HS-27A (cell line): ENCODE measurements at places on chromosomes 4 and X.

DNA sequence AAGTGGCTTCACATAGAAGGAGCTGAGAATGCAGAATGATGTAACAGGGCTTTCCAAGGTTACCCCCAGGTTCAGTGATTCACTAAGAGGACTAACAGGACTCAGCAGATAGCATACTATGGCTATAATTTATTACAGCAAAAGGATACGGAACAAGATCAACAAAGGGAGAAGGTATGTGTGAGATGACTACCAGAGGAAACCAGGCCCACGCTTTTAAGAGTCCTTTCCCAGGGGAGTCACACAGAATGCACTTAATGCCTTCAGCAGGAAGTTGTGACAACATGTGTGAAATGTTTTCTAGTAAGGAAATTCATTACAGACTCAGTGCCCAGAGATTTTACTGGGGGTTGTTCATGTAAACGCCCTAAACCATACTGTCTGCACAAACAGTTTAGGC, 373.6 kb upstream of the MAGEB2 start:
- no peak for DNase-seq

DNA sequence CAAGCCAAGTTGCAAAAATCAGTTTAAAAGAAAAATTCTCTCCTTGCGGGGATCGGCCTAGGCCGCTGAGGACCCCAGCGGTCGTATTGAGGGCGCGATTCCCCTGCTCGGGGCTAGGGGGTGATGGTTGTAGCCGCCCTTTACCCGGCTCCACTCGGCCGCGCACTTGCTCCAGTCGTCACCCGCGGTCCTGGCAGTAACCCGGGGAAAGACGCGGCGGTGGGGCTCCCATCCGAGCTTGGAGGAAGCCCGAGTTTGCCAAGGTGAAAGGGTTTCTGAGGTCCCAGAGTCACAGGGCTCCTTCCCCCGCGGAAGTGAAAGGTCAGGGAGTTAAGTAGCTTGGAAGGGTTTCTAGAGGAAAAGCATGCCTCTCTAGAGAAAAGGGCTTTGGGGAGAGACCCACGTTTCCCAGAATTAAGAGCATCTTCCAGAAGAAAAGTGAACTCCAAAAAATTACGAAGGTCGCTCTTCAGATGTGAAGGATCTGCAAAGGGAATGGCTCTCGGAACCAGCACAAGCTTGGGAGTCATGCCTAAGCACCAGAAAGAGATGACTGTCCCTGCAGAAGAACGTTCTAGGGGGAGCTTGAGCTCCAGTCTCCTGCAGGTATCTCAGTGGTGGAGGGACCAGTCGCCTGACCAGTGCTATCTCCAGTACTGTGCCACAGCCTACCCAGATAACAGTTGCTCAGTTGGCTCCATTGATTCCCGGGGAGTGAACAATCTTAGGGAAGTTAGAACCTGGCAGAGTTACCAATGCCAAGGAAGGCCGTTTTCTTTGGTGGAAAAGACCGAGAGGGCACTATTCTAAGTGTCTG, 875 bp downstream of the LAP3 start:
- no peak for DNase-seq

- peak; percentile 48 for DNase-seq
These were observed 247.9 kb downstream of the CCSER1 start for GRCh38 chr4:90375081-90375480.

GRCh38 chrX:3046253-3047240, 5.3 kb downstream of the ARSF start:
- DNase-seq, result no peak

DNA sequence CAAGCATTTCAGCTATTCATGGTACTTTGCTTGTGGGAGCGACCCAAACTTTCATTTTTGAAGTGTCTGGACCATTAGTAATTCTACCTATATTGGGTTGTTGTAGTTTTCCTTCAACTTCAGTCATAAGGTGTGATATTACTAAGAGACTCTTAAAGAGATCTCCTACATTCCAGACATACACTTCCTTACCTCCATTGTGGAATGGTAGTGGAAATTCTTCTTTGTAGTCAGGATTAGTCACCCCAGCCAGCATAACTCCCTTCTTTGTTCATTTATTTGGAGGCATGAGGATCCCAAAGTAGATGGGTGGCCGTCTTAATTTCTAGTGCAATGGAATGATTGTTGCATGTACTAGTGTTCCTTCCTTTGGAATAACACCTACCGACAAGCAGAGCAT, 991.4 kb downstream of the ARAP2 start:
- DNase-seq, result no peak

DNA sequence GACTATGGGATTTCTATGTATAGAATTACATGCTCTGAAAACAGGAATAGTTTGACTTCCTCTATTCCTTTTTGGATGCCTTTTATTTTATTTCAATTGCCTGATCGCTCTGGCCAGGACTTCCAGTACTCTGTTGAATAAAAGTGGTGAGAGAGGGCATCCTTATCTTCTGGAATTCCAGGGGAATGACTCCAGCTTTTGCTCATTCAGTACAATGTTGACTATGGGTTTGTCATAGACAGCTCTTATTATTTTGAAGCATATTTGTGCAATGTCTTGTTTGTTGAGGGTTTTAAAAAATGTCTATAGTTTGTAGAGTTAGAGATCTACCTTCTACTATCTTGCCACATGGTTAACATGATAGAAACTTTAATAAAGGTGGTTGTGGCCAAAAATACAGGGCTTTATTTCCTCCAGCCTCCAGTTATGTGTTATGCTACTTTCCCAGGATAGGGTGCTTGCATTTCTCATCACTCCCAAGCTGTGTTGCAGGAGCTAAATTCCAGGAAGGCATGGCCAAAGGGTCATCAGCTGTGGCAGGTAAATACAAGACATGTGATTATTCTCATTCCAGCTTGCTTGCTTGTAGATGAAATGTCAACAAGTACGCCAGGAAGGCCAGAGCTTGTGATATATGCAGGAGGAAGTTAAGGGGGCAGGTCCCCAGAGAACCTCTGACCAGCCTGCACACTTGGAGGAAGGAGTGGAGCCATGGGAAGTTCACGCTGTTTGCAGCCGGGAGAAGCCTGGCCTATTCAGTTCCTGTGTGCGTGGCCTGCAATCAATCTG, 142.4 kb upstream of the CPXCR1 start:
- DNase-seq, result no peak
